ENCODE measurements at places on chromosomes 1 and 21.

DNA sequence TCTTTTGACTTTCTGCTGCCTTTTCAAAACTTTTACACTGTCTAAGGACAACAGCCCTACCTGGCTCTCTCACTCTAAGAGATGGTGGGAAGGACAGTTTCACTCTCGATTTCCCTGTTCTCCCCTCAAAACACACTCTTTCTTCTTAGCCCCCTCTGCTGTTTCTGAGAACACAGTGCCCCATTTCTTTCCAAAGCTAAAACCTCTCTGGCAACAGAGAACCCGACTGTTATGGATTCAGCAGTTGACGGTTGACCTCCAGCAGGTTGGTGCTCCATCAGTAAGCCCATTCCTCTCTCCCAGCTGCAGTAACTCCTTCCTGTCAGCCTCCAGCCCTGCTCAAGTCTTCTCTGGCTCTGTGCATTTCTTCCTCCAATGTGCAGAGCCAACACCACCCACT is 88.2 kb upstream of the ABCD3 start:
- DNase-seq = no peak

- DNase-seq = no peak
Measured at GRCh38 chr1:217535601-217536377, 95.1 kb downstream of the GPATCH2 start.

DNA sequence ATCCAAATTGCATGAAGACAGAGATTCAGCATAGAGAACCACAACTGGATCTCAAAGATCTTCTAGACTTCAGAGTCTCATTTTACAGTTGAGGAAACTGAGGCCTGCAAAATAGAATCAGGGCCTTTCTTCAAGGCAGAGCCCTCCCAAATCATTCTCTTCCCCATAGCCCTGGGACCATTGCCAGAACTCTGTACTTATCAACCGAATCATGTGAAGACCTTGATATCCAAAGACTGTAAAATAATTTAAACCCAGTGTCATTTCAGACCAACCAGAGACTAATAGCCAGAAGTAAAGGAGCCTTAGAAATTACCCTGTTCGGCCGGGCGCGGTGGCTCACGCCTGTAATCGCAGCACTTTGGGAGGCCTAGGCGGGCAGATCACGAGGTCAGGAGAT is 90.1 kb downstream of the DTL start:
- DNase-seq = no peak

GRCh38 chr1:9437961-9438430 is 101.3 kb upstream of the SLC25A33 start:
- DNase-seq = no peak

- no peak for DNase-seq
Measured at GRCh38 chr1:79006564-79006963, at the start of gene ADGRL4. TSS of gene ADGRL4 (minus strand) at chr1:79006730. CDS start at chr1:79006654, 76 bp downstream.
